ENCODE measurements at places on chromosomes 6 and 20. TPM values are rescaled to one million over a fixed set of nuclear protein-coding genes. Genes with fewer than 3 reads are reported as not detected.
A peak's percentile ranks its signal among the peaks of the same experiment; 100 is the strongest.

DNA sequence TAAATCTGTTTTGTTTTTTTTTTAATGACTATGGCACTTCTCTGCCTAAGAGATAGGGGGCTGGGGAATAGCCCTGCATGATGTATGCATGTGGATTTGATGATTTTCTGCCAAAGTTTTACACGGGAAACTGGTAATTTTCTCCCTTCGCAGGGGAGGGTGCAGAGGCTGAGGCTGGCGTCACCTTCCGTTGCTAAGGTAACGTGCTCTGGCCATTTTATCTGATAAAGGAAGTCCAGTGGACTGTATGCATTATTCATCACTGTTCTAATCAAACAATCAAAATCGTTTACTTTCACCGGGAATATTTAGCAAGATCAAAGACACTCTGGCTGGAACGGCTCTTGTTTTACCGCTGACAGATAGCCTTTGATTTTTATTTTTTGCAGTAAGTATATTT, 789 bp downstream of the PHACTR1 start:
- H3K36me3 ChIP-seq: no peaks in the 10 kb centered on the region
- H3K4me1 ChIP-seq: no peaks in the 10 kb centered on the region
- H3K4me3 ChIP-seq: no peak overlapping the region
- H3K27ac ChIP-seq: no peak overlapping the region
- no peaks in the 10 kb centered on the region for H3K27me3 ChIP-seq

RBL1 gene
- 17.1 TPM for total RNA-seq

DNA sequence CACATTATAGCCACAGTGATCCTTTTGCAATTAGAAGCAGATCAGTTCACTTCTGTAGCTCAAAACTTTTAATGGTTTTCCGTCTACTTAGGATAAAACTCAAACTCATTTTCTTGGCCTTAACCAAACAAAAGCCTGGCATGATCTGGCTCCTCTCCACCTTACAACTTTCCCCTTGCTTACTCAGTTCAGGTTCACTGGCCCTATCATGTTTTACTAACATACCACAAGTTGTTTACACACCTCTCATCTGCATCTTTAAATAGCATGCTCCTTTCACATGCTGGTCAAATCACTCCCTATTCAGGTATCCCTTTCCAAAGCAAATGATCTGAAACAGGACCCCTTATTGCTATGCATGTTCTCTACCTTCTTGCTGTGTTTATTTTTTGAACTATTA, 191.4 kb upstream of the FAM83B start:
- H3K4me3 ChIP-seq: no peak overlapping the region
- DNase-seq: no peak
- H3K27ac ChIP-seq: no peak overlapping the region
- H3K36me3 ChIP-seq: no peaks in the 10 kb centered on the region

DNA sequence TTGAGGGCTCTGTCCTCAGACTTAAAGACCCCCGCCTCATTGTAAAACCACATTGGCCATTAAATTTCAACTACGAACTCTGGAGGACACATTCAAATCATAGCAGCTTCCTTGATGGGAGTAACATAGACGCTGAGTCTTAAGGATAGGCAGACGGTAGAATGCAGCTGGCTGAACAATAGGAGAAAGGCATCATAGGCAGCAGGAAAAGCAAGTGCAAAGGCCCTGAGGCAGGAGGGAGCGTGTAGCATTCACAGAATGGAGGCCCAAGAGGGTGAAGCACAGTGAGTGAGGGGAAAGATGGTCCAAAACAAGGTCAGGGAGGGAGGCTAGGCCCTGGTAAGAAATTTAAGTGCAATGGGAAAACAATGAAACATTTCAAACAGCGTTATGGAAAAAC, 8.6 kb upstream of the PFDN4 start:
- H3K4me3 ChIP-seq: no peak overlapping the region
- no peaks in the 10 kb centered on the region for H3K27me3 ChIP-seq
- H3K27ac ChIP-seq: no peak overlapping the region
- DNase-seq: no peak

HCK gene
- 38.1 TPM for total RNA-seq

GRCh38 chr6:139747154-139747553, 372.7 kb upstream of the CITED2 start:
- no peaks in the 10 kb centered on the region for H3K36me3 ChIP-seq
- DNase-seq: no peak
- no peak overlapping the region for H3K27ac ChIP-seq
- peaks cover 26% of the 10 kb centered on the region for H3K4me1 ChIP-seq
- H3K4me3 ChIP-seq: no peak overlapping the region
- H3K27me3 ChIP-seq: no peaks in the 10 kb centered on the region

GRCh38 chr6:53984581-53984980, 126.7 kb upstream of the MLIP start:
- no peaks in the 10 kb centered on the region for H3K4me1 ChIP-seq
- no peak for DNase-seq
- no peaks in the 10 kb centered on the region for H3K36me3 ChIP-seq
- H3K27ac ChIP-seq: no peak overlapping the region
- H3K27me3 ChIP-seq: no peaks in the 10 kb centered on the region

SNAI1 gene
- 19.1 TPM for total RNA-seq

DNA sequence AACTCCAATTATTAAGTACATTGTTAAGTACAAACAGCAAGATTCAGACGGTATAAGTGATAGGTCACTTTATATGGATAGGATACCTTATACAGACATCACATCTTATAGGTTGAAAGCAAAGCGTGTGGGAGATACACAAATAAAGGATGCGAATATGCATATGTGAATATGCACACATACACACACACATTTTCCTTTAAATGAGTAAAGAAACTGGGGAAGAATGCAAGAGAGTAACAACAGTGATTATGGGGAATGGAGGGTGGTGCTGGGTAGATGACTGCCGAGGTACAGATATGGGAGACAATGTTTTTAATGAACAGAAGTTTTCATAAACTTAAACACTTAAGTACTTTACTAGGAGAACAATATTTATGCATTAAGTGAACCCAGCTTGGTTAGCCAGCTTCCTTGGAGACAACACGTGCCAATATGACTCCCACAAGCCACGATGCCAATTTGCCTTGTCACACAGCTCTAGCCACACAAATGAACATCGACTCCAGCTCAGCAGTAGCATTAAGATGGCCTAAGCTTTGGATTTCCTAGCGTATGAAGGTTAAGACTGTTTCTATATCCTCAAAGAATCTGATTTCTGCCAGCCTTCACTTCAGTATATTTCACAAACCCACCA, 96.6 kb downstream of the EPB41L2 start:
- H3K27me3 ChIP-seq: no peaks in the 10 kb centered on the region
- H3K36me3 ChIP-seq: no peaks in the 10 kb centered on the region
- H3K4me3 ChIP-seq: peak overlapping the region; percentile 68

DNA sequence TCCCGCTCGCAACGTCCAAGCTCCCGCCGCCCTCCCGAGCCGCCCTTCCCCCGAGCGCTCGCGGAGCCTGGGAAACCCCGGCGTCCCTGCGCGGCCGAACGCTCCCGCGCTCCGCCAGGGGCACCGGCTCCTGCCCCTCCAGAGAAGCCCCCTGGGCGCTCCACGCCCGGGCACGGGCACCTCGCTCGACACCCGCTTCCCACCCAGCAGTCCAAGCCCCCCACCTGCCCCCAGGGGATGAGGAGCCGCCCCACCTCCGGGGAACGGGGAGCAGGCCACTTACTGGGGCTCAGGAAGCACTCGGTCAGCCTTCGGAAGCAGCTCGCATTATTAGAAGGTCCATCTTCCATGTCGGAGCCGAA, 1.4 kb downstream of the PDE10A start:
- H3K27ac ChIP-seq: no peak overlapping the region
- no peak for DNase-seq
- no peaks in the 10 kb centered on the region for H3K27me3 ChIP-seq
- H3K4me3 ChIP-seq: peak overlapping the region; percentile 80

DNA sequence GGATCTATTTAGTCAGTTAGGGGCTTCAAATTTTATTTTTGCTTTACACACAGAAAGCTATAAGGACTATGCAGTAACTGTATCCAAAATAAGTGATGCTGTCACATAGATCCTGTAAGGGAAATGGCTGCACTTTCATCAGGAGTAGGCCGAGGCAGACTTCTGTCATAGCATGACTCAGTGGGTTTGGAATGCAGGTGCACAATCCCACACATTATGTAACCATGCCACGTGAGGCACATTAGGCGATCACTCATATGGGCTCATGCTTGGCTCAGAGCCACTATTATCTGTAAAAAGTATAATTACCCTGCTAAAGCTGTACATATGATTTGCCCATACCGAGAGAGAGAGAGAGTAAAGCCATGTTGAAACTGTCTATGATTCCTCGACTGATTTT, 1189.4 kb upstream of the EYS start:
- H3K27ac ChIP-seq: no peak overlapping the region
- no peaks in the 10 kb centered on the region for H3K27me3 ChIP-seq
- no peak for DNase-seq
- no peaks in the 10 kb centered on the region for H3K4me1 ChIP-seq
- no peaks in the 10 kb centered on the region for H3K36me3 ChIP-seq
- H3K4me3 ChIP-seq: no peak overlapping the region

DNA sequence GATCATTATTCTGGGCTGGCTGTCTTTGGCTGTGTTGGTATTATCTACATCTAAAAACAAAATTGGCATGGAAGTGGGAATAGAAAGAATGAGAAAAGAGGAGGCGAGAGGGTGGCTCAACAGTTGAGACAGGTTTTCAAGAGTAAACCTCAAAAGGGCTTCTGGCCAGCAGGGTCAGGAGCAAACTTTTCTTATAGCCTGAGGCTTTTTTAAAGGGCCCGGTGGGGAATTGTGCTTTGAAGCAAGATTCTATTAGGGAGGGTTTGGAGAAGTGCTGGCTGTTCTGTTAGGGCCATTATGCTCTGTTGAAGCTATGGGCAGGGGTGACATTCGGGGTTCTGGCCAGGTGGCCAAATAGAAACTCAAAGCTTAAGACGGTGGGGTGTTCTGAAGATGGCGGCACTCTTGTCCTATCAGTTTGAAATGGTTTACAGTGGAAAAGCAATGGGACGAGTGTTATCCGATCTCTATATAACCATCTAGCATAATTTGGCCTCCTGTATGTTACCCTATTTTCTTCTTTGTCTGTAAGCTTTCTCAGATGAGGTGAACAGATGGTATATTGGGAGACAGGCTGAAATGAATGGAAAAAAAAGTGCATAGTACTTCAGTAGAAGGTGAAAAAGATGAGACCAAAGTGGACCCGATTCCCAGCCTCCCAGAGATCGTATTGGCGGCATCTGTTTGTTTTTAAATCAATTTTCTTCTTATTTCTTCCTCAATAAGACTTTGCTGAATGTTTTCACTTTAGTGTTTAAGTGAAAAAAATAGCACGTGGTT, 132.1 kb upstream of the CNR1 start:
- no peak overlapping the region for H3K4me3 ChIP-seq
- no peak overlapping the region for H3K27ac ChIP-seq
- DNase-seq: no peak
- no peaks in the 10 kb centered on the region for H3K27me3 ChIP-seq
- no peaks in the 10 kb centered on the region for H3K4me1 ChIP-seq
- no peaks in the 10 kb centered on the region for H3K36me3 ChIP-seq

All from thoracic aorta (tissue), 2 donors.